ENCODE measurements at places on chromosomes 12 and 14. TPM values are rescaled to one million over a fixed set of nuclear protein-coding genes. Genes with fewer than 3 reads are reported as not detected.

ARHGEF40 gene
- 5.8 TPM for total RNA-seq

SERPINA9 gene
- not detected for total RNA-seq

SLC10A1 gene
- not detected for total RNA-seq

KRT6C gene
- not detected for total RNA-seq

NFE2 gene
- total RNA-seq = not detected

SERPINA6 gene
- not detected for total RNA-seq

DNAJC22 gene
- total RNA-seq = 0.87 TPM

CIROP gene
- total RNA-seq = not detected

SMCO2 gene
- total RNA-seq = 0.22 TPM

CD69 gene
- 0.40 TPM for total RNA-seq

DEPDC4 gene
- 0.20 TPM for total RNA-seq

RPGRIP1 gene
- total RNA-seq = 0.20 TPM

GMPR2 gene
- total RNA-seq = 109 TPM

DDIT3 gene
- 12.5 TPM for total RNA-seq

TPCN1 gene
- 4.6 TPM for total RNA-seq

IL22 gene
- total RNA-seq = not detected

FBRSL1 gene
- total RNA-seq = 7.2 TPM

TAPBPL gene
- 6.5 TPM for total RNA-seq

TMEM132D gene
- total RNA-seq = not detected

EML5 gene
- under 0.01 TPM for total RNA-seq

CMTM5 gene
- total RNA-seq = not detected

ZNF385A gene
- 0.65 TPM for total RNA-seq

CELA1 gene
- not detected for total RNA-seq

GYS2 gene
- total RNA-seq = not detected

MYL2 gene
- total RNA-seq = 0.65 TPM

SIX6 gene
- not detected for total RNA-seq

GRIN2B gene
- not detected for total RNA-seq

CABP1 gene
- total RNA-seq = under 0.01 TPM
